Stimulated activated CD8-positive, alpha-beta memory T cell treated with anti-CD3 and anti-CD28 coated beads, Interleukin-4, amount 100 ng/mL, for 48 hours (primary cell): ENCODE measurements at places on chromosomes 6 and 20.

DNA sequence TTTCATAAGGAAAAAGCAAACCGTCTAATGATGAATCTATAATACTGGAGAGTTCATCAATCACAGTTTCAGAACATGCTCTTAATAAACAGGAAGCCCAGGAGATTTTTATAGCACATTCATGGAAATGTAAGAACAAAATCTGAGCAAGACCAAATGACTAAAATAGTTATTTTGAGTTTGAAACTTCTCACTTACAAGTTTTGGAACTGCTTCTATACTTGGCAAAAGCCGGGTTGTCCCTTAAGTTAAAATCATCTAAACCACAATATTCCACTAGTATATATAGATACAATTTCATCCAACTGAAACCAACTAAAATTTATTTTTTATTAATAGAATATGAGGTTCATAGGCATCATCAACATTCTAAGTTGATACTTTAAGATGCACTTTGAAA, 268.2 kb downstream of the PHACTR1 start:
- DNase-seq = no peak

GRCh38 chr20:43408848-43409576, 48.7 kb upstream of the SRSF6 start:
- DNase-seq = peak; percentile 34

DNA sequence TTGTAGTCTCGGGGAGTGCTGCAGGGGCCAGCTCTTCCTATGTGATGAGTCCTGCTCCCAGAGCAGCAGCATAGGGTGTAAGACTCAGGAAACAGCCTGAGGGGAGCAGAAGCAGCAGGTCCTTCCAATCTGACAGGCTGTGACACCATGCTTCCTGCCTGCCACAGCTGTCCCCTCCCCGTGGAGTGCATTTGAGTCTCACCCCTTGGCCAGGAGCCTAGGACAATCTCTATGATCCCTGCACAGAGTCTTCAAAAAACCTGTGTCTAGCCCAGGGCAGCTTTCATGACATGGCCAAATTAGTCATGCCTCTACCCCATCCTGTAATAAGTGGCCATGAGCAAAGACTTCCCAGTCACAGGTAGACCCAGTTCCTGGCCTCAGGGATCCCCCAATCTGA, 23.1 kb upstream of the LRFN2 start:
- no peak for DNase-seq

- no peak for DNase-seq
Measured at GRCh38 chr20:49444553-49444990, 37.9 kb downstream of the KCNB1 start.
